Naive B cell (primary cell): ENCODE measurements at places on chromosomes 6 and 20. TPM values are rescaled to one million over a fixed set of nuclear protein-coding genes. Genes with fewer than 3 reads are reported as not detected.

MAP1LC3A gene
- polyA plus RNA-seq, result 0.49 TPM

DNA sequence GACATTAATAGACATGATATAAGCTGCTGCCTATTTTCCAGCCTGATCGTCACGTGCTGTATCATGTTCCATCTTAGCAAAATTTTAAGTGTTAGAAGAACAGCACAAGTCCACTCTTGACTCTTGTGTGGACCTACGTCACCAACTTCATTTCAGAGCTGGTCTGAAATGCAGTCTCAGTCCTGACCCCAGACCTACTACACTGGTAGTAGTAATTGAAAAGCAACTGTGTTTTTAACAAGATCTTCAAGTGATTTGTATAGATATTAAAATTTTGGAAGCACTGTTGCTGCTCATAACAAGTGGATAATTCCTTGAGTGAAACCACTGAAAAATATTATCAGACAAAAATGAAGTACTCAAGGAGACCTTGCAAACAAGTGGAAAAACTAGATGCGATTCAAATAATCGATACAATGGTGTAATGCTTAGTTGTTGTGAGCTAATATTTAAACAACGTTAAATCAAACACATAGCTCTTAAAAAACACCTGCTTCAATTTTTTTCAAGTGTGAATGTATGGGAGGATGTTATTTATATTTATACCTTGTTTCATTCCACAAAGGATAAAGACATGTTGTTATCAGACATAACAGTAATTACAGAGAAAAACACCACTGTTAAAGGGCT lies 110.9 kb upstream of the JAG1 start:
- DNase-seq, result no peak

DNA sequence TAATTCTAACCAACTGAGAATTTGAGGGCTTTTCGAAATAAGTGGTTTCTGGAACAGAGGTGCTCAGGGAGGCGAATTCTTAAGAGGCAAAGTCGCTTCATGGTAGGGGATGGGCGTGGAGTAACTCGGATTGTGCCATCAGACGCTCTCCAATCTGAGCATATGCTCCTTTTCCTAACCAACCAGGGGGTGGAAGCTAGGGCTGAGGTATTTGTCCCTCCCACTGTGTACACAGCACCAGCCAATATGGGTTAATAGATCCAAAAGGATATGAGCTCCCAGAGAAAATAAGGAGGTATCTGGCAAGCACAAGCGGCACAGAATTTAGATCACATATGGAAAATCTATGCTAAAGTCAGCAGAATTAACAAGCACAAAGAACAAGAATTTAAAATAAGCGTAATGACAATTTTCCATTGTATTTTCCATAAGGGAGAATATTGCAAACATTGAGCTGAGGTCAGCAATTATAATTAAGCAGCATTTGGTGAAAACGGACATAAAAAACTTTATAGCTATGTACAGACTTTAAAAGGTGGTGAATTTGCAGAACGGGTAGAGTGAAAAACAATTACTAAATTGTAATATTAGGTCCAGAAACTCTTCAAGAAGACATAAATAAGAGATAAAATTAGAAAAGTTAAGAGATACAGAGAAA lies 55.0 kb upstream of the PHACTR1 start:
- DNase-seq, result no peak

- no peak for DNase-seq
Measured at GRCh38 chr6:134690048-134690447, 259.9 kb downstream of the ALDH8A1 start.

GRCh38 chr6:140794544-140794943 lies 1338.2 kb upstream of the GJE1 start:
- DNase-seq, result no peak
